ENCODE measurements at places on chromosomes 1 and 21.

- DNase-seq = no peak
Observed at GRCh38 chr1:116325922-116326321, 47.1 kb upstream of the ATP1A1 start.

DNA sequence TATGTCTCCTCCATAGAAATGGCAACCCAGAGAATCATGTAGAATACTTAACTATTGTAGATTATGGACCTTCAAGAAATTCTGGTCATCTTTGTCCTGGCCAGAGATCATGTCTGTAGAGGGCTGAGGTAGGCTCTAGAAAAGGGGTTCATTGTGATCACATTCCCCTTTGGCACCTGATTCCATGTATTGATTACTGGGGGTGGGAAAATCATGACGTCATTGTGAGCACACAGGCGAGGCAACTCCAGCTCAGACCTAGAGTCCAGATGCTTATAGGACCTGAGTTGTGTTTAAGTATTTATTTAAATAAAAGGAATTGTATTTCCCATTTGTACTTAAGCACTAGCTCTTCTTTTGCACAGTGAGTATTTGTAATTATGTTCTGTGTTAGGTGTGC lies 93.1 kb downstream of the OSBPL9 start:
- DNase-seq = no peak

GRCh38 chr1:67759692-67760029 lies 73.6 kb downstream of the GNG12 start:
- DNase-seq = no peak

DNA sequence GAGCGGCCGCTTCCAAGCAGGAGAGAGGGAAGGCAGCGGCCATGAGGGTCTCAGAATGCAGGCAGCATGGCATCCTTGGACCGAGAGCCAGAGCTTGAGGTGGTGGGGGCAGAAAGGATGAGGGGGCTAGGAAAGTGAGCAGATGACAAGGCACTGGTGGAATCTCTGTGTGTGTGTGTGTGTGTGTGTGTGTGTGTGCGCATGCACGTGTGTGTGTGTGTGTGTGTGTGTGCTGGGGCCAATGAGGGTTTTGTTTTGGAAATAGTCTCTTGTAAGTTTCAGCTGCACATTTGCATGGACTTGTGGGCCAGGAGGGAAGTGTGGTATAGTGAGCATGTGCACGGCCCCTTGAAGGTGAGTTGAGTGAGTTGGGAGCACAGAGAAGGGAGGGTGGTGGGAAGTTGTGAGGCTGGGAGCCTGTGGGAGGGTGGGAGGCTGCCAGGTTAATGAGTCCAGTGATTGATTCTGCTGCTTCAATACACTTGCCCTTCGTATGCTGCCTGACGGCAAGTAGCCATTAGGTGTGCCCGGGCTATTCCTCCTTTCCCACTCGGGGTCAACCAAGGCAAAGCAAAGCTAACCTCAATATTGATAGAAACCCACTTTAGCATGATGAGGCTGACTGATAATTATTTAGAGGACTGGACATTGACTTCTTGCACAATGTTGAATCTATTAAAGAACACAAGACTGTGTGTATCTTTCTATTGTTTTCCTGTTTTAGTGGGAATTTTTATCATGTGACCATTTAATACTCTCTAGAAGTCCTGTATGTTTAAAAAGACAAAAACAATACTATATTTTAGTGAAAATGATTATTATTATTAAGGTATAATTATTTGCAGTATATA lies 80.3 kb downstream of the PROX1 start:
- DNase-seq = no peak

GRCh38 chr1:43564551-43565348 lies 34.1 kb downstream of the PTPRF start:
- DNase-seq = no peak

DNA sequence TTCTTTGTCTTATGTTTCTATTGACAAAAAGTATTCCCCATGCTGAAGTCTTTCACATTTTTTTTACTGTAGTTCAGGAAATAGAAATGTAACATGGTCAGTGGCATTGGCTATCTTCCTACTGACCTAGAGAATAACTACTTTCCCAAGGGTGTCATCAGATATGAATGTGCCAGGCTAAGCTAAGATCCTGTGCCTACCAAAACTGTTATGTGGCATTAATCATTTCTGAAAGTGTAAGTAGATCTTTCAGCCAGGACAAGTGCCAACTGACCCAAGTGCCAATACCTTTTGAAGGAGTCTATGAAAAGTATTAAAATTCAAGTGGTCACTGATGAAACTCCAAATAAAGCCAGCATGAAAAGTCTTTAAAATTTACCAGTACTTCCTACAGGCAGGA lies 165.3 kb downstream of the TNFSF18 start:
- no peak for DNase-seq

DNA sequence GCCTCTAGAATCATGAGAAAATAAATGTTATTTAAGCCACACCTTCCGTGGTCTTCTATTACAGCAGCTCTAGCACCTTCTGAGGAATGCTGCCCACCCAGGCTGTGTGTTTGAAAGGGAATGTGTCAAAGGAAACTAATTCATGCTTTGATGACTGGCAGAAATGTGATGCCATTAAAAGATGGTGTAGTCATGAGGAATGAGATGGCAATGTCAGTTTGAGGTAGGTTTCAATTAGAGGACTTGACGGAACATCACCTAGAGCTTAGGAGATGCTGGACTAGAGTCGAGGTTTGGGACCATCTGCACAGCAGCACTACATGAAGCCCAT lies 10.6 kb downstream of the PDZK1 start:
- no peak for DNase-seq

GRCh38 chr1:152487871-152488270 lies 22.7 kb upstream of the LCE5A start:
- DNase-seq = peak; percentile 46

- DNase-seq = no peak
Observed at GRCh38 chr1:1348420-1349255, 580 bp downstream of the DVL1 start.

GRCh38 chr1:205593967-205594366 lies 37.8 kb downstream of the ELK4 start:
- DNase-seq = no peak

DNA sequence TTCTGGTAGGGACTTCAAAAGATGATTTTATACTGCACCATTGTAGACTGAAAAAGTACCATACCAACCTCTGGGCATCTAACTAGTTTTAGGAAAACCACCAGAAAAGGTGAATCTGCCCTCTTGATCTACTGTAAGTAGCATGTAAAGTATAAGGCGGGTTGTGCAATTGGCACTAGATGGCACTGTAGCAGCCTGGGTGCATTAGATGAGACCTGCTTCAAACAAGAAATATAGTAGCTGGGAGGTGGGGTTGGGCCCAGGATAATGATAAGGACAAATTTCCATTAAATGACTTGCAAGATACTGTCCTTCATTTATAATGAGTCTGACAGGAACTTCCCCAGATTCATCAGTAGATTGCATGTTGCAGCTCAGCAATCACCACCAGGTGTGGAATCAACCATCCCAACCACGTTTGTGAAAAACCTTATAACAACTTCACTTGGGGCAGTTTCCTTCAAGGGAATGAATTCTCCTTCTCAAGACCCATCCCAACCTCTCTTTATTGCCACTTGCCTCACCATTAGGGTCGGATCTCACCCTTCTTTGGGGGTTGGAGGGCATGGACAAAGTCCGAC lies 37.3 kb upstream of the IL10 start:
- no peak for DNase-seq

GRCh38 chr1:23367451-23367790 lies 2.2 kb downstream of the ZNF436 start:
- DNase-seq = no peak

DNA sequence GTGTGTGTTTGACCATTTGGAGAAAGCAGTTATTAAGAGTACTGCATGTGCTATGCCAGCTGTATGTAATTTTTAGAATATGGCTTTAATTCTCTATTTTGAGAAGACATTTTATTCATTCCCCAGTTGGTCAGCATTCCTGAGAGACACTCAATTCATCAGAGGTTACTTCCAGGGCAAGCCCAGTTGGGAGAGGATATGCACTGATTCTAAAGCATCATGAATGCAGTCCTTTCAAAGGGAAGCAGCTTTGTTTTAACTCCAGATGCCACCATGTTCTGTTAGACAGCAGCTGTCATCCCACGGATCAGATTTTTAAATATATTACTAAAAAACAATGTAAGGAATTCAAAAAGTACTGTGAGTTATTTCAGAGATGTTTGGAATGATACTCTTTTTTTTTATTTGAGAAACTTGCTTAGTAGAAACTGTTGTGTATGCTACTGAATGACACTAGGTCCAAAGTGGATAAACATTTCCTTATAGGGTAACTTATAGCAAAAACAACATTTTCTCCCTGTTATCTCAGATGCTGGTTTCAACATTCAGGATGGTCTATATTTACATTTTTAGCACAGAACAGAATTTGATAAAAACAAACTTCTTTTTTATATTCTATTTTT lies 149.5 kb upstream of the B3GALT2 start:
- no peak for DNase-seq

- no peak for DNase-seq
Observed at GRCh38 chr1:153415850-153416570, at the start of gene S100A7A. Gene S100A7A, plus strand, starts transcription at chr1:153416520. Its CDS starts 1,563 bp downstream, at chr1:153418083.

DNA sequence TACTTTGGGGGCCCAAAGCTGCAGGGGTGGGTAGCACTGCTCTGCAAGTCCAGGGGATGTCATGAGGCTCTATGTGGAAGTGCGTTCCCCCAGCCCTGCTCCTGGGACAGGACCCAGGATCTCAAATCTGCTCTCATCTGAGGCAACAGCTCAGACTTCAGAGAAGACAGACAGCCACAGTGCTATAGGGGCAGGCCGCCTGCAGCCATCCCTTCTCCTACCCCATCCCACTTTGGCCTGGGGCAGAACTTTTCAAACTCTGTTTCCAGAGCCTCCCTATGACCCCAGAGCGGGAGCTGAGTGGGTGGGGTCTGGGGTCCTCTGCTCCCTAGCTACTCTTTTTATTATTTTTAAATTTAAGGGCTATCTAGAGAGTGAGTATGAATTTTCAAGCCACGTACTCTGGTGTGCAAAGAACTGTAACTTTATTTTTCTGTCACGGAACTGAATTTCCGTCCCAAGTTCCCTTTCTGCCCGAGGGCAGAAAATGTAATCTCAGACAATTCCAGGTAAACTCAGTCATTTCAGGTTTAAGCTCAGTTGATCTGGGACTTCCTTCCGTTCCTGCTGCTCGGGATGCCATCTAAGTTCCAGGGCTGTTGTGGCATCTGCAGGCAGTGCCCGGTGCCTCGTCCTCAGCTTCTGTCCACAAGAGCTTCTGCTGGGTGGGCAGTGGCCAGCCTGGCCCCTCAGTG lies 98.3 kb downstream of the ACTL8 start:
- no peak for DNase-seq

GRCh38 chr1:181318858-181319235 lies 164.5 kb upstream of the CACNA1E start:
- no peak for DNase-seq

GRCh38 chr1:75548721-75549480 lies 62.0 kb downstream of the SLC44A5 start:
- DNase-seq = no peak

- no peak for DNase-seq
Observed at GRCh38 chr21:35019631-35020032, 29.5 kb downstream of the RUNX1 start.

DNA sequence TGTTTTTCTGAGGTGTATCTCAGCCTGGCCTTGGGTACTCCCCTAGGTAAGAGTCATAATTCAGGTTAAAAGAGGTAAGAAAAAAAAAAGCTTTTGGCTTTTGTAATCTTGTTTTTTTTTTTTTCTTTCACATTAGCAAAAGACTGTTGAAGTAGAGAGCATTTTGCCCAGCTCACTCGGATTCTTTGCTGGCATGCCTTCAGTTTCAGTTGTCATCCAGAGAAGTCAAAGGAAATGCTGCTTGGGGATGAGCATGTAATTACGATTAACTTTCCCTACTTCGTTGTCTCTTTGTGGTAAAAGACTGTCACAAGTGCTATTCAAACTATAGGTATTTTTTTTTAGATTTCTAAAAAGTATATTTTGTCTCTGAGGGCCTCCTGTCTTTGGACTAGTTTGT lies 6.3 kb downstream of the BACH1 start:
- no peak for DNase-seq

DNA sequence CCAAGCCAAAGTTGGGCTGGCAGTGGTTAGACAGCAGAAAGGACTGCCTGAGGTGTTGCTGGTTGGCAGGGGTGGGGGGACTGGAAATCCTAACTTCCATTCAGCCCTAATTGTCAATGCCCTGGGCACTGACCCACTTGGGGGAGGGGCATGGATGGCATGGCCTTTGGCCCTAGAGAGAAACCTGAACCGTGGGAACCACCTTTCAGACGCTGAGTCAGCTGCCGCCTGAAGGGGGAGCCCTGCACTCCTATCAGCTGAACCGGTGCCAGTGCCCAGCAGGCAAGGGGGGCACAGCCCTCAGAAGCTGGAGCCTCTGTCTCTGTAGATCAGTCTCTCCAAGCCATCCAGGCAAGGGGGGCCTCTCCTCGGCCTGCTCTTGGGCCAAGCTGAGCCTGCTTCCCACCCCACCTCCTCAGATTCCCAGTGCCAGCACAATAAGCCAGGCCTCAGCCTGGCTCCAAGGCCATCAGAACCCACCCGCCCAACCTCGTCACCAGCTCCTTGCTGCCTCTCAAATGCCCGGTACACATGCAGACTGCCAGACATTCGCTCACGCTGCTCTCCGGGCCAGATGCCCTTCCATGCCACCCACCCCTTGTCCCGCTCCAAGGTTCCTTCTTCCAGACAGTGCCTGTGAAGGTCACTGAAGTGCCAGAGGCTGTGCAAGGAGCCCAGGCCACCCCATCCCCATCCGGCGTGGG lies 11.6 kb downstream of the TINAGL1 start:
- no peak for DNase-seq

- DNase-seq = no peak
Observed at GRCh38 chr1:184296466-184297243, 90.2 kb upstream of the C1orf21 start.

- DNase-seq = no peak
Observed at GRCh38 chr1:14759042-14759818, 160.7 kb downstream of the KAZN start.

DNA sequence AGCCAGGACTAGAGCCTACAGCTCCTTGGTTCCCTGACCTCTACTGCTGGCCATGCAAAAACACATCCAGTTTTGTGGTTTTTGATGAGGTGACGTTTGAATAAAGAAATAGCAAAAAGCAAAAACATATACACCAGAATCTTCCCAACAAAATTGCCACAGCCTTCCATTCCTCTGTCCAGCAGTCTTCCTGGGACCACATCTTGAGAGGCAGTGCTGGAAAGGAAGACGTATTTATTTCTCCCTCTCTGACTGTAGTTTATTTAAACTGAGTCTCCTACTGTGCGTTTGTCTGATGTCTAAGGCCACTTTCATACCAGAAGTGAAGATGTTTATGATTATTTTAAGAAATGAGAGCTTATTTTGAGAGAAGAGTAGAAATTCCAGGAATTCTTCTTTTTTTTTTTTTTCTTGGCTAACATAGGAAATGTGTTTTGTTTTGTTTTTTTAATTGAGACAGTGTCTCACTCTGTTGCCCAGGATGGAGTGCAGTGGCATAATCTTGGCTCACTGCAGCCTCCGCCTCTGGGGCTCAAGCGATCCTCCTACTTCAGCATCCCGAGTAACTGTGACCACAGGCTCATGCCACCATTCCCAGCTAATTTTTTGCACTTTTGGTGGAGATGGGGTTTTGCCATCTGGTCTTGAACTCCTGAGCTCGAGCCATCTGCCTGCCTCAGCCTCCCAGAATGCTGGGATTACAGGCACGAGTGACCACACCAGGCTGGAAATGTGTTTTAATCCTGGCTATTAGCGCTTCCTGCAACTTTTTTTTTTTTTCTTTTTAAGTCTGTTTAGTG lies 118.5 kb downstream of the ITSN1 start:
- no peak for DNase-seq

Data from epithelial cell of prostate (primary cell).